Omental fat pad (tissue), 4 donors: ENCODE measurements at places on chromosomes 4 and X.

DNA sequence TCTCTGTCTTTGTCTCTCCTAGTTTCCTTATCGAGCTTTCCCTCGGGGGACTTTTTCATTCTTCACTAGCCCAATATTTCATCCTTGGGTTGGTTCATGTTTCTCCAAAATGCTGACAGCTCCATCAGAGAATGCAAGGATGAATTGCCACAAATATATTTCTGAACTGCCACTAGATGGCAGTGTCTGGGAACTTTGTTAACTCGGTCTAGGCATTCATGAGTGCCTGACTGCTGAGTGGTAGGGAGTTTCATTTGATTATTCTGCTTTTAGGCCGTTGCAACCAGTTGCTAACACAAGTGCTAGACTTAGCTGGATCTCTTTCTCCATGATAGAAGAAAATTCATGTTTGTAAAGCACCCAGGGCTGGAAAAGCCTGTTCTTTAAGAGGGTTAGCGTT is 73.5 kb upstream of the RAP2C start:
- DNase-seq = no peak

GRCh38 chr4:112284662-112285411 is 867 bp downstream of the TIFA start:
- DNase-seq = no peak

- no peak for DNase-seq
These were observed 130.4 kb downstream of the BCOR start for GRCh38 chrX:39967348-39967747.

DNA sequence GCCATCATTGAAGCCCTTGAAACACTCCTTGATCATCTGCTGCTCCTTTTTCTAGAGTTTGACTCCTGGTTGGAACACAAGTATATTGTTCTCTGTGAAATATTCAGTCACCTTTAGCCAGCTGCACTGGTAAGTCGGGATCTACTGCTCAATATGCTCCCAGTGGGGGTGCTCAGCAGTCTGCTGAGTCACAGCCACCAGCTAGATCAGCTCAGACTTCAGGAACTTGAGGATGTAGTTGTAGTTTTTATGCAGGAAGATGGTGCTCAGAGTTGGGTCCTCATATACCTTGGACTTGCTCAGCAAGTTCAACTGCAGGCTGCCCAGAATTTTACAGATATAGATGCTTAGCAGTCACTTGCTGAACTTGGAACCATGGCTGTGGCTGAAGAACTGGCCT is 202.5 kb upstream of the RPL34 start:
- DNase-seq = no peak

- DNase-seq = no peak
These were observed 152.6 kb upstream of the HAND2 start for GRCh38 chr4:173682609-173683008.

GRCh38 chr4:112069110-112069509 is 76.1 kb upstream of the FAM241A start:
- no peak for DNase-seq

- DNase-seq = no peak
These were observed 2.7 kb downstream of the SPON2 start for GRCh38 chr4:1169691-1170096.

DNA sequence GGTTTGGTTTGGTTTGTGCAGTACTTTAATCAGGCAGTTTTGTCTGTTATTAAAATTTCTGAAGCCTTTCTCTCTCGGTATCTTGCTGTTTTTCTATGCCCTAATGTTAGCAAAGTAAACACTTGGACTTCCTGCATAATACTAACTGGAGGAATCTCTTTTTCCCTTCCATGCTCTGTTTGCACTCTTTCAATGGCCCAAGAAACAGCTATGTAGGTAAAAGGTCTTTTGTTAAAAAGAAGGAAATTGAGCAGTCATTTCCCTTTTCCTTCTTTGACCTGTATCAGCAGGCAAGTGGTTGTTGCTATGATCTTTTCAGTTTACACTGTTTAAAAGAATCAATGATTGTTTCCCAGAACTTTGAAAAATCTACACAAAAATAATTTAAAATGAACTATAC is 82.7 kb downstream of the CCSER1 start:
- DNase-seq = no peak

DNA sequence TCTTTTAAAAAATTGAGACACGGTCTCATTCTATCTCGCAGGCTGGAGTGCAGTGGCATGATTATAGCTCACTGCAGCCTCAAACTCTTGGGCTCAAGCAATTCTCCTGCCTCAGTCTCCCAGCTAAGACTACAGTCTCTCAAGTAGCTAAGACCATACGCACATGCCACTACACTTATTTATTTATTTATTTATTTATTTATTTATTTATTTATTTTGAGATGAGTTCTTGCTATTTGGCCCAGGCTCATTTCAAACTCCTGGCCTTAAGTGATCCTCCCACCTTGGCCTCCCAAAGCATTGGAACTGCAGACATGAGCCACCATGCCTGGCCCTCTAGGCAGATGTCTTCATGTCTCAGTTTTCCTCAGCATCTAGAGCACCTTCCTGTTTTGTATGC is 482.2 kb downstream of the CFAP47 start:
- DNase-seq = no peak

DNA sequence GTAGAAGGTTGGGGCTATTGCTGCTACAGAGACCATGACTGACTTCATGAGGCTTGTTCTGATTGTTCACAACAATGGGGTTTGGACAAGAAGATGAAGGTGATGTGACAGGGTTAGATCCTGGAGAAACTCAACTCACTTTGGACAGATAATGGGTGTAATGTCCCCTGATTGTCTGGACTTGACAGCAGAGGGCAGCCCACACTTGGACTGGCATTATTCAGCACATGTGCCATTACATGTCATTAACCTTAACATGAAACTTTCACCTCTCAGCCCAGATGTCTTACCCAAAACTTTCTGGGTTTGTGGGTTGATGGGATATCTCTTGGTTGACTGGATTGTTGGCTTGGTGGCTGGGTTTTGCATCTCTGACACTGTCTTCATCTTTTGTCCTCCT is 101.5 kb downstream of the MXRA5 start:
- DNase-seq = no peak

GRCh38 chrX:18010253-18010652 is 149.2 kb upstream of the RAI2 start:
- no peak for DNase-seq

DNA sequence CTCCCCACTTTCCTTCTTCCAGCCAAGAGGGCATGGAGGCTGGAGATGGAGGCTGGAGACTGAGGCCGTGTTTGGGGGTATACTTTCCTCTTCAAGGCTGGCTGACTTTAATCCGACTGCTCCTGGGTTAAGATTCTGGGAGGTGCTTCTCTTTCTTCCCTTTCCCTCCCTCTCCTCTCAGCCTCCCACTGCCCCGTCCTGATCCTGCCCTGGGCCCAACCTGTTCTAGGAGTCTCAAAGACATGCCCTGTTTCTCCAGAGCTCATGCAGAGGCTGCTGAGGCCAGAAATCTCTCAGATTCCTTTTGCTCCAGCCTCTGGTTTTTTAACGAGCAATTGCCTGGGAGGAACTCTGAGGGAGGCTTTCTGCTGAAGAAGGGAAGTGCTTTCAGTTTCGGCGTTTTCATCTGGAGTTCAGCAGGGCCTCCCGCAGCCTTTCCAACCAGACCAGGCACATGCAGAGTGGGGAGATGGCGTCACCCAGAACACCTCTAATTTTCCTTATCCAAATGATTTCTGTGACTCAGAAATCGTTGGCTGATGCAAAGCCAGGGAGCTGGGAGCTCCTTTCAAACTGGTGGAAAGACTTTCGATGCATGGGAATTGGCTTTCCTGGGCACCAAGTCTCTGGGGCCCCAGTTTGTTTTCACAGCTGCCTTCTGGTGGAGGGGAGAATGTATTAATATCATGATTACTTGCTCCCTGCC is 34.5 kb upstream of the FAM9C start:
- DNase-seq = no peak

GRCh38 chr4:57132743-57133137 is 22.6 kb upstream of the IGFBP7 start:
- no peak for DNase-seq

DNA sequence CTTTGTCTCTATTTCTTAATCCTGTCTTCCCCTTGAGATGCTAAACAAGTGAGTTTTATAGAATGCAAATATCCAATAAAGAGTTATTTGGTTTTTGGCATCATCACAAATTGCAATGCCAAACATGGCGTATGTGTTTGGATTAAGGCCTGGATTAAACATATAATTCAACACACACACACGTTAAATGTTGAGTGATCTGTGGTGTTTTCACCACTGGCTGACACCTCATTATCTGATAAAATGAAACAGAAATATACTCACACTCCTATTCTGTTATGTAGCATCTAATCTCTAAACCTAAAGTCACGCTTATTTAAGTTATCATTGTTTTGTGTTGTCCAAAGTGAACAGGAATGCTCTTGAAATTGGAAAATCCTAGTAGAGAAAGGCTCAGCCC is 506.2 kb downstream of the FSTL5 start:
- DNase-seq = no peak

DNA sequence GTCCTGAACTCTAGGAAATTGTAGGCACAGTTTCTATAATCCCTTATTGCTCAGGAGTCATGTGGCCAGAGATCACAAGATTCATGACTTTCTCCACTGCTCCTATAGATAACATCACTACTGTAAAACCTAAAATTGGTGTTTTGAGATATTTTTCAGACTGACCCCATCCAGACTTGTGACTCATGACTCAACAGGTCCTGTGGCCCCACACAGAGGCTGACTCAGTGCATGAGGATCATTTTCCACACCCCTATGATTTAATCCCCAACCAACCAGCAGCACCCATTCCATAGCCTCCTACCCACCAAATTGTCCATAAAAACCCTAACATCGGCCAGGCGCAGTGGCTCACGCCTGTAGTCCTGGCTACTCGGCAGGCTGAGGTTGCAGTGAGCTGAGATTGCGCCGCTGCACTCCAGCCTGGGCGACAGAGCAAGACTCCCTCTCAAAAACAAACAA is 13.2 kb upstream of the XIAP start:
- DNase-seq = no peak

- no peak for DNase-seq
These were observed 19.1 kb upstream of the MECP2 start for GRCh38 chrX:154116426-154117211.

DNA sequence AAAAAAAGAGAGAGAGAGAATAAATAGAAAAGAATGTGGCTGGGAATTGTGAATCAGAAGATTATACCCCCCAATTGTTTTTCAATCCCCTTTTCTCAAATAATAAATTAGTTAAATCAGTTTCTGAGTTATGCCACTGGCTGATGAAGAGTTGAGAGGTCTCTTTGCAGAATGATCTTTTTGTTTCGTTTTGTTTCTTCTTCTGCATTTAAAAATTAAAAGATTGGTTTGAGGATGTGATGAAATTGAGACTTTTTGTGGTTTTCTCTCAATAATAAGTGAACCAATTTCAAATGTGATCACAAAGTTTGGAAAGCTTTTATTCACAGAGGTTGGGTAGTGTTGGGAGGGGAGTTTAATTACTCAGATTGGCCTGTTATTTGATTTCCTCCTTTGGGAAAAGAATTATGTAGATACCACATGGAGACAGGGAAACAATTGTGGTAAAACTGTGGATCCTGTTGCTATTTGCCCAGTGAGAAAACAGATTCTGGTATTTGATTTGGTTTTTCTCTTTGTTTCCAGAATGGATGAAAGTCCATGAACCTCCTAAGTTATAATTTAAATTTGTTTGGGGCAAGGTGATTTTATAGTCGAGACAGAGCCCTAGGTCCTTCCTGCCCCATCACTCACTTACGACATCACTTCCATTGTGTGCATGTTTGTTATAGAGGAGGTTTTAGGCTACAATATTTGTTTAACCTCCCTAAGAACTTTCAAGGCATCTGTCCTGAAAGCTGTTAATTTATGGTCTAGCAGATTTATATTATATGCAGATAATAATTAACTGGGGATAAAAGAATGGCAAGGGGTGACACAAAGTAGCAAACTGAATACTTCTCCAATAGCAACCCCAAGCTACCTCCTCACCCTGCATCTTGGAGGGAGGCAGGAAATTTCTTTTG is 92.0 kb upstream of the BMPR1B start:
- DNase-seq = no peak

GRCh38 chr4:145935253-145936141 is 3.1 kb downstream of the ZNF827 start:
- no peak for DNase-seq

GRCh38 chr4:143701365-143701764 is 890 bp upstream of the FREM3 start:
- no peak for DNase-seq

DNA sequence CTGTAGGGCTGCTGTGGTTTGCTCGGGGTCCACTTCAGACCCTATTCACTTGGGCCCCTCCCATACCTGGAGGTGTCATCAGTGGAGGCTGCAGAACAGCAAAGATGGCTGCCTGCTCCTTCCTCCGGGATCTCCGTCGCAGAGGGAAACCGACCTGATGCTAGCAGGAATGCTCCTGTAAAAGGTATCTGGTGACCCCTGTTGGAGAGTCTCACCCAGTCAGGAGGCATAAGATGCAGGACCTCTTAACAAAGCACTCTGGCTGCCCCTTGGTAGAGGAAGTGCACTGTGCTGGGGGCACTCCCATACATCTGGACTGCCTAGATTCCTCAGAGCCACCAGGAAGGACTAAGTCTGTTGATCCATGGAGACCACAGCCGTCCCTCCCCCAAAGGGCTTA is 296.9 kb downstream of the GRID2 start:
- DNase-seq = no peak

DNA sequence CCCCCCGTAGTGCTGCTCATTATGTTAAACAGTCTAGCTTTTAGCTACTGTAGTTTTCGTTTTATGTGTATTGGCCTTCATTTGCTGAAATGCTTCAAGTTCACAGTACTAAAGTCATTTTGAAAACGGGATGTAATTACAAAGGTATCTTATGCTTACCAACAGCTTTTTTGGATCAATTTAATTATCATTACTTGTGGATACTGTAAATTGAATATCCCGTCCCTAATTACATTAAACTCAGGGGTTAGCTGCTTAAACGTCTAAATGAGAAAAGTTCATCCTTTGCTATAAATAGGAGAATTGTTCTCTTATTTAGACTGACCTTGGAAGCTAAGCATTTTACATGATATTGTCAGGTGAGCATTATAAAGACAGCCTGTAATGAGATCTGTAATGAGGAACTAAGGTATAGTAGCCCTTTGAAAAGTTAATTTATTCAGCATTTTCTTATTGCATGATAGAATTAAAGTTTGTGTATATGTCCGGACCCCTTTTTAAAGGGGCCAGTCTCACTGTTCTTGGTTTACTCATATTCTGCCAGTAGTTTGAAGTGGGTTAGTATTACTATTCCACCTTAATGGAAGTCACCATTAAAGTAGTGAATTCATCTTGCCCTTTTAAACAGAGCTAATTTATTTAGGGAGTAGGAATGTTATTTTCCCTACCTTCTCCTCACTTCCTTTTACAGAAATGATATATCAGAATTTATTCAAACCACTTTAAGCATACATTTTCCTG is 252.6 kb downstream of the TENM3 start:
- DNase-seq = no peak

- DNase-seq = peak; percentile 16
These were observed 3.8 kb downstream of the RGS12 start for GRCh38 chr4:3296651-3297050.

GRCh38 chr4:131499141-131499873 is 1649.8 kb upstream of the PCDH10 start:
- no peak for DNase-seq

GRCh38 chr4:86221002-86221401 is 138.9 kb downstream of the MAPK10 start:
- no peak for DNase-seq
